ENCODE measurements at places on chromosomes 2 and 18.

GRCh38 chr2:168224346-168224745, 23.0 kb downstream of the STK39 start:
- no peak for DNase-seq

DNA sequence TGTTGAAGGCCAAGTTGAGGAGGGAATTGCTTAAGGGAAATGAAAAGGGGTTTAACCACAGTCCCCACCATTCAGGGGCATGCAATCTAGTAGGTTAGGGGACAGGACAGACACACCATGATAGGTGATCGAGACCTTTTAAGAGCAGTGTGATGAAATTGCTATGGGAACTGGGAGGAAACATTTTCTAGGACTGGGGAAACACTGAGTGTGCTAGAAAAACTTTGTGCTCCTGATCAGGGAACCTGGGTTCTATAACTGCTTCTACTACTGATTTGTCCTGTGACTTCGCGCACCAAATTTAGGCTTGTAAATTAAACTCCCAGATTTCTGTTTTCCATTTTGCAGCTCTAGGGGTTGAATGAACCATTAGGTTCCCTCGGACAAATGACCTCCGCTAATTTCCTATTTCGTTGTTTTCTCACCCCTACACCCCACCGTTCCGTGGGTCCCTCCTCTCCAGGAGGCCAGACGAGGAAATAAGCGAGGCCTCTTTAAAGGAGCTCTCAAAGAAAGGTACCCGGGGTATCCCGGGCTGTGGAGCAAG, 371 bp upstream of the LCLAT1 start:
- no peak for DNase-seq

DNA sequence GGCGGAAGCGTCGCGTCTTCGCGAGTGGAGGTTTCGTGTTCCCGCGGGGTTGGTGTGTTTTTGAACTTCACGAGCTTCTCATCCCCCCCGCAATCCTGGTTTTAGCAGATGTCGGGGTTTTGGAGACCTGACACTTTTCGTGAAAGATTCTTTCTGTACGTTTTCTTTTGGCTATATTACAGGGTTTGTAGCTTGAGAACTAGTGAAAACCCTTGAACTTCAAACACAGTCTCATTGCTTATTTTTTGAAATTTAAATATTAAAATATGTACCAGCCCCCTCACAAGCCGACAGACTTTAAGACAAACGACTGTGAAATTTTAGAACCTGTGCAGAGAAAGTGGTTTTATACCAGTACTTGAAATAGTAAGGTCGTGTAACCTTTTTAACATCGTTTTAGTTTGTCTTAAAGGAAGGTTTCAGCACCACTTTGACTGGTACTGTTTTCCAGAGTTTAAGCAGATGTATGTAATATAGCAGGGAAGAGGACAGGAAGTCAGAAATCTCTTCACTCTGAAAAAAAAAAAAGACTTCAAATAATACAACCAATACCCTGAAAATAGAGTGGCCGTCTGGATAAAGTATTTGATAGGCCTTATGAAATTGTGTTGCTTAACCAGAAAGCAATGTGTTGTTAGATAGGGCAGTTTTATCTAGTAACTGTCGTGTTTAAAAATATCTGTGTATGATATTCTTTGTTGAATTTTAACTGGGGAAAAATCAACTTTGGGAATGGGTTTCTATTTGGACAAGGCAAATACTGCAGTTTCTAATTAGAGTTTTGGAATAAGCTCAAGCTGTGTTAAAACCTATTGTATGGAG, 1.4 kb downstream of the SPATS2L start:
- DNase-seq = no peak

DNA sequence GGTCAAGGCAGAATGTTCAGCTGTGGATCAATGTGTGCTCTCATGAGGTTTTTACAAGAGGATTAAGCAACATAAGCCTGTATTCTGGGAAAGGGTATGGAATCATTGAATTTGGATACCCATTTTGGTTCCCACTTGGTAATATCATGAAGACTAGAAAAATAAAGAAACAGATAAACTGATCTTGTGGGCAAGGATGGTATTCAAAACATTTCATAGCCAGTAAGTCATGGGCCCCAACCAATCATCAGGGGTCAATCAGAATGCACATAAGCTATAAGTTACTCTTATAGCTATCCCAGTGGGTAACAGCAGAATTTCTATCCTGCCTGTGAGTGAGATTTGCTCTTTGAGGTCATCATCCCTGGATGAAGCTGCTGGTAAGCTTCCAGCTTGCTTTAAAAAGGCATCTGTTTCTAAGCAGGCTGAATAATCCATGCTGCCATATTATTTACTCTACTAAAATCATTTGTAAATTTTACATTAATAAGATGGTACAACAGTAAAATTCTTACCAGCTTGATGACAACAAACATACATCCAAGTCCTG, 291.2 kb downstream of the RAD51AP2 start:
- no peak for DNase-seq

GRCh38 chr2:121479882-121480522, 50.7 kb upstream of the RNU4ATAC start:
- DNase-seq = no peak

GRCh38 chr2:121825003-121825950, 69.8 kb downstream of the TSN start:
- no peak for DNase-seq

- no peak for DNase-seq
Observed at GRCh38 chr2:72089537-72089936, 58.1 kb downstream of the CYP26B1 start.

DNA sequence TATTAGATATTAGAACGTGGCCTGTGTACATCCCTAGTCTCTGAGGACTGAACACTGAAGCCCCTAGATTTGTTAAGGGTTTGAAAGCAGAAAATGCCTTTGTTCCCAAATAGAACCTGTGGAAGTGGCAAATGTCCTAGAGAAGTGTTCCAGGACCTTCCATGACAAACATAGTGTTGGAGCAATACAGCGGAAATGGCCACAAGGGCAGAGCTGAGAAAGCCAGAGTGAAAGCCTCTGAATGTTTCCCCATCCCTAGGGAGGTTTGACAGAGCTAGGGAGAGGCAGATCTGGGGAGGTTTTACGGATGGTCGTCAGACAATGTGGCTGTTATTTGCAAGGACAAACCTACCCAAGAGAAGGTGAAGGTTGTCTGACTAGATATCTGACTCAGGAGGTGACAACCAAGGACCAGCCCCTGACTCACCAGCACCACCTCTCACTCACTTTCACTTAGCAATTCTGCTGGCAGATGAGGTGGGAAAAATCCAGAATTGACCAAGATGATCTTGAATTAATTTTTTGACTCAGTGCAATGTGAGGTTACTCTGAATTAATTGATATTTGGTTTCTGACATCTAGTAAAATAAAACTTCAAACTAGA, 24.1 kb downstream of the RBM43 start:
- DNase-seq = no peak

DNA sequence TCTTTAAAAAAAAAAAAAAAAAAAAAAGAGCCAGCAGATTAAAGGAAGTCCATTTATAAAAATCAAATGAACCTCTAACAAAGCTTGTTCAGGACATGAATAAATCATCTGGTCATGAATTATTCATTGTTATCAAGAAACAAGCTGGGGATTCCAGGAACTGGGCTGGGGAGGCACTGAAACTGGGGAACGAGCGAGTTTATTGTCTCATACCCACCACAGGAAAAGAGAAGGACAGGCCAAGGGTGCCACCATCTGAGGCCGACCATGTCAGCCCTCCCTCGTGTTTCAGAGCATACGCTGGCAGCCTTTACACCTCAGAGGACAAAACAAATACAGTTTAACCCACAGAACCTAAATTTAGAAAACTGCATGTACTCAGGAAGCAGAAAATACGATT, 164.2 kb downstream of the VWC2L start:
- no peak for DNase-seq

GRCh38 chr2:209763106-209763505, 8.5 kb upstream of the UNC80 start:
- no peak for DNase-seq

DNA sequence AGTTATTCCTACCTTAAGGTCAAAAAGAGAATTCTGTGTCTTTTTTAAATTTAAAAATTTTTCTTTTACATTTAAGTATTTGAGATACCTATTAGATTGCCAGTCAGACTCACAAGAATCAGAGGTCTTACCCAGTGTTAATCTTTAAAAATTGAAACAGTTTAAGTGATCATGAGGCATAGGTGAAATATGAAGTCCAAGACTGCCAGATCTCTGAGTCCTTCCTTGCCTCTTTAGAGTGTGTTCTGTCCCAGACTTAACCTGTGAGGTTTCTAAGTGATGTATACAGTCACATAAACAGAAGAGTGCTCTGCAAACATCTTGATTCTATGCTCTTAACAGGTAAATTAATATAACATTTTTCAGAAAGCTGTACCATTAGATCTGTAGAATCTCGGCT, 40.6 kb downstream of the ACTR3 start:
- DNase-seq = no peak

DNA sequence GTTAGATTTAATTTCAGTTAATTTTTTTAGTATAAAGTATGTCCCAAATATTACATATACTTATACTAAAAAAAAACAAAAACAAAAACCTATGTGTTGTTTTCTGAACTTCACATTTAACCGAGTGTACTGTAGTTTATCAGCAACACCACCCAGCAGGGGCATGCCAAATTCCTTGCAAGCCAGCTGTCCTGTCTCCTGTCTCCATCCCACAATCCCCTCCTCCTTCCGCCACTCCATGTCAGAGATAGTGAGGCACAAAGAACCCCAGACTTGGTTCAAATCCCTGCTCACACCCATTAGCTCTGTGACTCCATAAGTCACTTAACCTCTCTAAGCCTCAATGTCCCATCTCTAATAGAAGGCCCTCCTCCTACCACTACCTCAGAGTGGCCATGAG, 9.4 kb downstream of the CHST10 start:
- no peak for DNase-seq

GRCh38 chr2:220562375-220563140, 935.1 kb downstream of the SLC4A3 start:
- no peak for DNase-seq

DNA sequence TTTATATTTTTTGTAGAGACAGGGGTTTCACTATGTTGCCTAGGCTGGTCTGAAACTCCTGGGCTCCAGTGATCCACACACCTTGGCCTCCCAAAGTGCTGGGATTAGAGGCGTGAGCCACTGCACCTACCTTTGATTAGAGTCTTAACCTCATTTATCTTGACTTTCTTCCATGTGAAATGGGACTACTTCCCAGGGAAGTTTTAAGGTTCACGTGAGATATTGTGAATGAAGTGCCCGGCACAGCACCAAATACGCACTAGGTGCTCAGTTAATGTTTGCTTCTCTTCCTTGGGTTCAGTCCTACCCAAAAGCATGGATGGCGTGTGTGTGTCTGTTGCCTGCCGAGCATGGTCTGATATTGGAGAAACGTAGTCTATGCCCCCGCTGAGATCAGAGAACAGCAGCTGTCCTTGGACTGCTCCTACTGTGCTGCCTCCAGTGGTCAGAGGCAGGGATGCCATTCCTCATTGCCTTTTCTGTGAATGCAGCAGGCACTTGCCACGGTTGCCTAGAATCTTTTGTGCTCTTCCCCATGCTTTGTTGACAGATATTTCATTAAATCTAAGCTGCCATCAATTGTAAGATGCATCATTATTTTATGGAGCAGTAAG, 12.3 kb upstream of the TFCP2L1 start:
- no peak for DNase-seq

GRCh38 chr2:159613651-159614285, 2.6 kb downstream of the BAZ2B start:
- DNase-seq = no peak

- DNase-seq = no peak
Observed at GRCh38 chr2:163191372-163191771, 352.8 kb upstream of the KCNH7 start.

DNA sequence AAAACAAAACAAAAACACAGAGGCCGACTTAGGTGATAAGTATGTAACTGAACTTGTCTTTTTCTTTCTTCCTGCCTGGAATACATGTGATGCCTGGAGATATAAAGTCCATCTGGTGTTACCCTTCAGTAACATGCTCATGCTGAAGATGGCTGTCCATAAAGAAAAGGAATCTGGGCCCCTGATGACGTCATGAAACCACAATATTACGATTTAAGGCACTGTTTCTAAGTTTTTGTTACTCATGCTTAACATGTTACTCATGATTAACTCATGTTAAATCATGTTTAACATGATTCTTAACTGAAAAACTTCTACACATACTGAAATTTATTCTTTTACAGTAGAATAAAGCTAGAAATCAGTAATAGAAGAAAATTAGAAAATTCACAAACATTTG, 49.0 kb downstream of the STRADB start:
- no peak for DNase-seq

DNA sequence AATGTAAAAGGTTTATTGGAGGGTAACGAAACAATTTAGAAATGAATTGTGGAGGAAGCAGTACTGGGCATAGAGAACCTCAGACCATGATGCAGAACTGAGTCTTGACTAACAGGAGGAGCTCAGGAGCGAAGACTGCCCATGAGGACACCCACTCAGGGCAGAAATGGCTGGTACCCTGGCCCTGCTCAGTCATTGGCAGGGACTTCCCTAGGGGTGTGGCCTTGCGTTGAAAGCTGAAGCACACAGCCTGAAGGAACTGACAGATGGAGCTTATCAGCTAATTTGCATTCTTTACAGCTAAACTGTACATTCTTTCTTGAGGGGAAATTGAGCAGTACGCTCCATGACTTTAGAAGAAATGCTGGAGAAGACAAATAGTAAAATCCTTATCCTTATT, 57.1 kb downstream of the PDK1 start:
- DNase-seq = no peak

GRCh38 chr2:199907008-199907714, 3.9 kb upstream of the C2orf69 start:
- no peak for DNase-seq

- DNase-seq = no peak
Observed at GRCh38 chr18:79372991-79373390, 22.7 kb upstream of the NFATC1 start.

DNA sequence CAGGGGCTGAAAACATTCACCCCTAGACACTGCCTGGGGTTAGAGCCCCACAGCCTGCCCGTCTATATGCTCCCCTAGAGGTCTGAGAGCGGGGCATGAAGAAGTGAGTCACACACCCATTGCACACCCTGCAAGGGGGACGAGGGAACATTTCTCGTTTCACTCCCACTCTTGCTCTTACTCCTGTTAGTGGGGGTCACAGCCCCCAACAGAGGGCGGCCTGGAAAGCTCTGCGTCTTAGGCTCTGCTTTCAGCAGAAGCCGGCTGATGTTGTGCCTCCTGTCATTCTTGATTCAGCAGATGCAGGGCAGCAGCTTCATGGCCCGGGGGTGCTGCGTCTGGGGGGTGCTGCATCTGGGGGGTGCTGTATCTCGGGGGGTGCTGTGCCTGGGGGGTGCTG, 141.3 kb downstream of the ASB1 start:
- DNase-seq = no peak

DNA sequence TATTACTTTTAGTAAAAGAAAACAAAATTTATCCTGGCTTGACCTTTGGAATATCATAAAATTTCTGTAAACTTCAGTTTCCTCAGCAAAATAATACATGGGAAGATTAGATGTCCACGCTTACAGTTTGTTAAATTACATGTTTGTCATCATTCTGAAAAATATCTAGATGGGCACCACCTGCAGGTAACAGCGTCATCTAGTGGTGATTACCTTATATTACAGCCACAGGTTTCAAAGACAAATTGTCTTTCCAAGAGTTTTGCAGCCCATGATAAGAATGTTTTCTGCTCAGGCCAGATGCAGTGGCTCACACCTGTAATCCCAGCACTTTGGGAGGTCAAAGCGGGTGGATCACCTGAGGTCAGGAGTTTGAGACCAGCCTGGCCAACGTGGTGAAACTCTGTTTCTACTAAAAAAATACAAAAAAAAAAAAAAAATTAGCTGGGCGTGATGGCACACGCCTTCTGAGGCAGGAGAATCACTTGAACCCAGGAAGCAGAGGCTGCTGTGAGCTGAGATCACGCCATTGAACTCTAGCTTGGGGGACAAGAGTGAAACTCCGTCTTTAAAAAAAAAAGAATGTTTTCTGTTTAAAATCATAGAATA, 96.3 kb upstream of the RASGRP3 start:
- DNase-seq = no peak

Data from activated T-cell treated with anti-CD3 and anti-CD28 coated beads, Interleukin-2, amount 50 U/mL, for 48 hours (primary cell).